HT1080 (cell line): ENCODE measurements at places on chromosomes 4 and X. TPM values are rescaled to one million over a fixed set of nuclear protein-coding genes. Genes with fewer than 3 reads are reported as not detected.
A peak's percentile ranks its signal among the peaks of the same experiment; 100 is the strongest.

The NIPAL1 gene
- 2.1 and 3.8 TPM in 2 replicates for total RNA-seq

GRCh38 chr4:8549352-8549931 is 30.8 kb upstream of the GPR78 start:
- no peak for DNase-seq

The CENPU gene
- 37.1 and 37.3 TPM in 2 replicates for total RNA-seq

The SMIM10 gene
- not detected in 2 replicates for total RNA-seq

DNA sequence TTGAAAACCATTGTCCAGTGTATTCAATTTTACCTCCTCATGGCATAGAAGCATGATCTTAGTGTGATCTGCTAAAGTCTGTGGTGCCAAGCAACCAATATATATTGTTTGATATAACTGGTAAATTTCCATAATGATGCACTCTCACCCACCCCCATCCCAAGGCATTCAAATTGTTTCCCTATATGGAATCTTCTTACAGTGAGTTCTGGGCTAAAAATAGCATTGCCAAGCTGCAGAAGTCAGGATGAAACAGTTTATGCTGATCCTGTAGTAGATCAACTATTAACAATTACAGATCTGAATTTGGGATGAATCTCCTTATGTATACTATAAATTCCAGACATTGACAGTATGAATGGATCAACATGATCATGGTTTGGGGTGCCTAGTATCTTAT is 20.9 kb downstream of the FGF13 start:
- no peak for DNase-seq

The CTAG1A gene
- total RNA-seq, result 130 and 312 TPM in 2 replicates

- DNase-seq, result peak; percentile 83
Observed at GRCh38 chr4:58776627-58777026, 1666.4 kb upstream of the IGFBP7 start.

- DNase-seq, result no peak
Observed at GRCh38 chr4:89528526-89529133, 221.0 kb upstream of the GPRIN3 start.

DNA sequence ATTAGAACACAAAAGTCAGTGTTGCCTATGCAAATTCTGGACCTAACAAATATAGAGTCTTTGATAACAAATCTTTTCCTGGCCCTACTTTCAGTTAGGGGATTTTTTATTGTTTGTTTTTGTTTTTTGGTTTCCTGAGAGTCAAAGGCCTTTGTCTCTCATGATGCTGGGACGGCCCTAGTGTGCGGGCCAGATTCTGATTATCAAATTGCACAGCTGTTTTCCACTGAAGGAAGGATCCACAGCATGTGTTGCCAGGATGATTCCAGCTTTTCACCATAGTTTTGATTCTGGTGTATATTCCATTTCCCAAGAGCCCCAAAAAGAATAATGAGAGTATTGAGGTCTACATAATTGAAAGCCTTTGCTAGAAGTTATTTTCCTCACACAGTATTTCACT is 248.2 kb downstream of the CAMK2D start:
- DNase-seq, result no peak

- DNase-seq, result no peak
Observed at GRCh38 chr4:100100985-100101384, 89.3 kb downstream of the DDIT4L start.

The USP26 gene
- 19.4 and 20.9 TPM in 2 replicates for total RNA-seq

The SLC6A8 gene
- total RNA-seq, result 33.2 and 61.3 TPM in 2 replicates

The RADX gene
- total RNA-seq, result 4.2 and 5.9 TPM in 2 replicates

DNA sequence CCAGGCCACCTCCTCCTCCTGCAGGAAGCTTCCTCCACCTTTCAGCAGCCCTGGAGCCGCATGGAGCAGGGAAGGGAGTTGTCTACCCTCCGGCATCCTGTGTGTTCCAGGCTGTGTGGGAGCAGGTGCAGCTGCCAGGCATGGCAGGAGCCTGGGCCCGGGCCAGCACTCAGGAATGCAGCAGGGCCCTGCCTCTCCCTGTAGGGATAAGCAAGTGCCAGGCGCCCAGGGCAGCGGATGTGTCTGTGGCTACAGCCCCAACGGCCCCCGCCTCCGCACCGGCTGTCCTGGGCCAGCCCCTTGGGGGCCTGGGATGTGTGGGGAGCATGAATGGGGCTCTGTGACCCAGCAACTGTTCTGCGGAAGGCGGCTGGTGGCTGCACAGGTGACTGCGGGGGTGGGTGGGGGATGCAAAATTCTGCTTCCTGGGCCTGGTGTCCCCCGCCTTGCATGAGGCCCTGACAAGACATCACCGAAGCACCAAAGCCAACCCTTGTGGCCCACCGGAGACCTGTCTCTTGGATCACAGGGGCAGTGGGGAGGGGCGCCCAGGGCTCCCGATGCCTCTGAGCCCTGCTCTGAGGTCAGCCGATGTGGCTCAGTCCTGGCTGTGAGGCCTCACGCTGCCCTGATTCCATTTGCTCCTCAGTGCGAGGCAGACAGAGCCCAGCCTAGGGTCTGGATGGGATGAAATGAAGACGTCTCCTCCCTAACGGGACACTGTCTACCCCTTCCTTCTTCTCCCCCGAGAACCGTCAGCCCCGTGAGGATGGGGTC is 1.4 kb upstream of the DOK7 start:
- peak; percentile 41 for DNase-seq

- peak; percentile 47 for DNase-seq
Observed at GRCh38 chr4:16250661-16251365, 24.5 kb upstream of the TAPT1 start.

DNA sequence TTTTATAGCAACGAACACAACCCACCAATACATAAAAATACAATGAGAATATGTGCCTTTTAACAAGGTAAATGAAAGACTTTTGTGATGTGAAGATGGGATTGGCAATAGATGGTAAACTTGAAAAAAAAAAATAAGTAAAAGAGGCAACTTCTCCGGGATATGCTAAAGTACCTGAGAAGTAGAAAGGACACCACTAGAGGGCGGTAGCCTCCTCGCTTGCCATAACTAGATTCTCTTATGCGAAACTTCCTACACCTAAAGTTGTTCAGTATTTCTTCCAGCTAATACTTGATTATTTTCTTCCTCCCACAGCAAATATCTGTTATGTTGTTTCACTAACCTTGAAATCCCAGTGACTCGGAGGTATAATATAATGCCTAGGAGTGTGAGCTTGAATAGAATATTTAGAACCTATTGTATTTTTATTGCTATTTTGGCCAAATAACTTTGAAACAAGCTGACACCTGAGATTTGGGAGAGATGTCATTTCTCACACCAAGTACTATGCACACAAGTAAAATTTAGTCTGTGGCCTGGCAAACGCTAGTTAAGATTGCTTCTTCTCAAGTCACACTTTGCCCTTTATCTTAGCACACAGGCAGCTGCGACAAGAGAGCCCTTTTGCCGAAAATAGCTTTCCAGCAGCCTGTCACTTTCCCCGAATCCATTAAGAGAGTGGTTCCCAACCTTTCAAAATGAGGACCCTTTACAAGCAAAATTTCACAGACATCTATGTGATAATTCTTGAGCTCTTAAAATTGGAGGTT is 44.9 kb upstream of the PDLIM5 start:
- DNase-seq, result peak; percentile 59
